SJSA1 (cell line): ENCODE measurements at places on chromosomes 12 and 14.

- no peak for DNase-seq
These were observed 50.3 kb downstream of the VRK1 start for GRCh38 chr14:96847451-96847850.

DNA sequence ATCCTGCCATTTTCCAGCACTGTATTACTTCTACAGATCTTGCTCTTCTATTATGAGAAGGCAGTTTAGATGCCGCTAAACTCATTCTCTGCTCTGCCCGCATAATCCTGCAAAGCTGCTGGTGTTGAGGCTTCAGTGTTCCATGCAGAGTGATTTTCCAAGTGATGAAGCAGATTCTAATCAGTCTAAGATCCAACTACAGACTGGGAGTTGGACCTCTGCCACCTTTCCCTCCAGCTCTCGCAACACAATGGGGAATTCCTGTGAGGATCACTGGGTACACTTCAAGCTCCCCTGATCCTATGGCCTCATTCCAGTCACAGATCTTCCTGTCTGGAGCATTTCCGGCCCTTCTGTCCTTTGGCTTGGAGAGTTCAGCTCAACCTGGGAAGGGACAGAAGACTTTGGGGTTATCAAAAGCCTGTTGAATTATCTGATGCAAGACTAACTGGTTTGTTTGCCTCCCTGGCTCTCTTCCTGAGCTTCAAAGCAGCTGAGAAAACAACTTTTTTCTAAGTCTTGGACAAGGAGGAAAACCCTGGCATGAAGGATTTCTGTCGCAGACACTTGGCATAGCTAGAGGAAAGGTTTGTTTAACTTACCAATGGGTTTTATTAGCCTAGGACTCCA is 333.9 kb downstream of the ZFP36L1 start:
- DNase-seq: peak; percentile 81

- peak; percentile 66 for DNase-seq
These were observed at the start of gene SCN8A for GRCh38 chr12:51591016-51591901. TSS of gene SCN8A (plus strand) at chr12:51591233. CDS start at chr12:51662818, 71,585 bp downstream.

- DNase-seq: no peak
These were observed 299.6 kb downstream of the PCNX1 start for GRCh38 chr14:71206766-71207371.

- DNase-seq: no peak
These were observed 184.8 kb downstream of the SLC16A7 start for GRCh38 chr12:59780605-59781135.

DNA sequence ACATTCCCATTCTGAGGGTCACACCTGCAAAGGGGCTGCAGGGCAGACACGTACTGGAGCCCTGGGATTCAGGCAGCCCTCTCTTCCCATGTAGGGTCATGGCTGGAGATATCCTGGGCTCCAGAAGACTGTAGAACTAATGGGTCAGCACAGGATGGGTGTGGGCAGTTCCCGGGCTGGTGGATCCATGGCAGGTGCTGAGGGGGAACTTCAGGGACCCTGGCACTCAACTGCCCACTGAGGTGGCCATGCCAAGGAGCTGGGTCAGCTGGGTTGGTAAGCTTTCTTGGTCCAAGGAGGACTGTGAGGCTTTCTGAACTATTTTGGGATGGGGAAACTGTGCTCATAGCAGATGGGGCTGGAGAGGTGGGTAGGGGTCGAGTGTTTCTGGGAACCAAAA is 183.4 kb upstream of the RTL1 start:
- no peak for DNase-seq

GRCh38 chr14:54709867-54710266 is 142.9 kb downstream of the SAMD4A start:
- no peak for DNase-seq
